Stimulated activated CD4-positive, alpha-beta T cell treated with anti-CD3 and anti-CD28 coated beads, Interleukin-1b, Interleukin-23, amount 100 ng/mL, for 4 hours (primary cell): ENCODE measurements at places on chromosomes 2 and 18.

DNA sequence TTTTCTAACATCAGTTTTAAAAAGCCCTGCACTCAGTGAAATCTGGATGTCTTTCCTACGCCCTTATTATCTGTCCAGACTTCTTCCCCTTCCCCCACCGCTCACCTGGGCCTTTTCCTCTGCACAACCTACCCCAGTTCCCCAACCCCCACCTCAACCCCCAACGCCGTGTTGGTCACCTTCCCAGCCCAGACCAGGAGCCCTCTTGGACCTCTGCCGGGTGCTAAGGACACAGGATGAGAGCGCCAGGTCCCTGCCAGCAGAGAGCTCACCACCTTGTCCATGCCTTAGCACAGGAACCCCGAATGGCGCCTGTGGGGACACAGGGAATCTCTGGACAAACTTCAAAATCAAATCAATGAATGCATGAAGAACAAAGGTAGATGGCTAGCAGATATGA is 966 bp upstream of the RBM43 start:
- DNase-seq: no peak

- DNase-seq: no peak
Measured at GRCh38 chr2:129233751-129234406, 745.6 kb upstream of the RAB6C start.

DNA sequence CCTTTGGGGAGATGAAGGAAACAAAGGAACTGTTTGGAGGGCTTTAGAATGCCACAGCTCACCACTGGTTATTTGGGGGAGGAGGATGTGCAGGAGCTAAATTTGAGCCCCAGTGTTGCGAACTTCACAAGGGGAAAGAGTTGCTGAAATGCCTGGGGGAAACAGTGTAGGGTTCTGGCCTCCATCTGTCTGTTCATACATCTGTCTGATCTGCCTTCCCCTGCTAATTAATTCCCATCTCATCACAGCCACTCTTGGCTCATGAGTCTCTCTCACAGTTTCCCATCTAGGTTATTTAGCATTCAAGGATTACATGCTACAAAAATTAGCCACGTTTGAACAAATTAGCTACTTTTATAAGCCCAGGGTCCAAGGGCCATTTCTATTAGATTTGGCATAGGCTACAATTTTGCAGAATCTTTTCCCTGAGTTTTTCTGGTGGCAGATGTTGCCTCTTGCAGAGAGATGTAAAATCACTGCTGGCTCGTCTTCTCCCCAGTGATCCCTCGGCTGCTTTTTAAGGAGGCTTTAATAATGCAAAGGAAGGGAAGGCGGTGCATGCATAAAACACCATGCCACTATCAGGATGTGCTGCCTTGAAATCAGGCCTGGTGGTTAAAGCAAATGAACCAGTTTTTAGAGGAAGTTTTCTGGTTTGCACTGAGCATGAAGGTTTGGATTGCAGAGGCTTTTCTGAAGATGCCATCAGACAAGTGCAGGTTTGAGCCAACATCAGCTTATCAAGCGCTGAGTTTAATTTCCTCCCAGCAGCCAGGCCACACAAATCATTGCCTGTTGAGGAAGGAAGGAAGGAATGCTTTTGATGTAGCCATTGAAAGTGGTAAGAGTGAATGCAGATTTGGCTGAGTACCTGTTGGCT is 35.0 kb downstream of the ADD2 start:
- no peak for DNase-seq

GRCh38 chr2:290090-290722 is 2.3 kb upstream of the ALKAL2 start:
- peak; percentile 25 for DNase-seq

DNA sequence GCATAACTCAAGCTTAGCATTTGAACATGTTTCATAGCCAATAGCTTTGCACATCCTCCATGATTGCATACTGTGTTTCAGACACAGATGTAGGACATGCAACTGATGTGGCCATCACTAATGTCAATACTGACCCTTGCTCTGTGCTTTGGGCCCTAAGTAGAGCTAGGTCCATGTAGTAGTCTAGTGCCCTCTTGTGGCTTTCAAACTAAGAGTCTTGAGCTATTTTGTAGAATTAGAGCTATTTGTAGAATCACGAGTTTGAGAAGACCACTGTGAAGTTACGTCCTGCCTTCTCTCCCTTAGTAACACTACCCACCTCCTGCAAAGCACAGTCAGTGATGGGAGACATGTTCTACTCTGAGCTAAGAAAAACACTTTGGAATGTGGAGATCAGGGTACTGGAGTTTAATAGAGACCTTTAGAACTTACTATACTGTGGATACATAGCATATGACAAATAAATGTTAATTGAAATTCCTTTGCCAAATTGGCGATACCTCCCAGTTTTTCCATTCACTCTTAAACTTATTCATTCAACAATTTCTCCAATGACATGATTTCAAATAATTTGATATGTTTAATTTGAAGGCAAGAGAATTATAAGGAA is 306.5 kb upstream of the TNP1 start:
- no peak for DNase-seq

DNA sequence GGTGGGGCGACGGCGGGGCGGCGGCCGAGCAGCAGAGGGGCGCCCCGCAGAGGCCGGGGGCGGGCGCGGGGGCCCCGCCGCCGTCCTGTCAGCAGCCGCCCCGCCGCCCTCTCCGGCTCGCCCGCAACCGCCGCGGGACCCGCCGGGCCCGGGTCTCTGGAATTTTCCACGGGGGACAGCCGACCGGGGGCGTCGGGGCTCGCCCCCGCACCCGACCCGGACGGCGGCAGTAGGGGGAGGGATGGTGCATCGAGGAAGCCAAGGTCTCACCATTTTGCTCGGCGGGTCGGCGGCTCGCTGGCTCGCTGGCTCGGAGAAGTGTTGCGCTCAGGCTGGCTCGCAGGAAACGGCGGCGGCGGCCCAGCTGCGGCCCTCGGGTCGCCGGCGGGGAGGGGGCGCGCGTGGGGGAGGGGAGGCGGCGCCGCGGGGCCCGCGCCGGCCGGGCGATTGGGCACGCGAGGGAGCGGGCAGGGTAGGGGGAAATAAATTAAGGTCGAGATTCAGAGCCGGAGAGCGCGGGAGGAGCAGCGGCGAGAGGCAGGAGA is 405 bp downstream of the PPP3R1 start:
- DNase-seq: peak; percentile 32

- DNase-seq: no peak
Measured at GRCh38 chr2:4684921-4685320, 981.5 kb downstream of the DCDC2C start.

DNA sequence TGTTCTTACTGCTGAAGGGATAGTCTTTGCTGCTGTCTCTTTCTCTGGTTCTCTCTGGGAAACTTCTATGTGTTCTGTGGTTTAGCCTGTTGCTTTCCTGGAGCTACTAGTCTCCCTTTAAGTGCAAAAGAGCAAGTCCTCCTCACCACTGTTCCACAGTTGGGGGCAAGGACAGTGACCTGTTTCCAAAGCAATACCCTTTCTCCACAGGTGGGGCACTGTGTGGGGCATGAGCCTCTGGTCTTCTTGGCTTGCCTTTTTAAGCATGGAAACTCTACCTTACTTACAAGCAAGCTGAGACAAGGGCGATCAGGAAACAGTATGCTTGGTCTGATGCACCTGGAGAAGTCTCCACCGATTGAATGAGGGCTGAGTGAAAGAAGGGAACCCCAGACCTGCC is 156.7 kb downstream of the CPS1 start:
- DNase-seq: no peak

DNA sequence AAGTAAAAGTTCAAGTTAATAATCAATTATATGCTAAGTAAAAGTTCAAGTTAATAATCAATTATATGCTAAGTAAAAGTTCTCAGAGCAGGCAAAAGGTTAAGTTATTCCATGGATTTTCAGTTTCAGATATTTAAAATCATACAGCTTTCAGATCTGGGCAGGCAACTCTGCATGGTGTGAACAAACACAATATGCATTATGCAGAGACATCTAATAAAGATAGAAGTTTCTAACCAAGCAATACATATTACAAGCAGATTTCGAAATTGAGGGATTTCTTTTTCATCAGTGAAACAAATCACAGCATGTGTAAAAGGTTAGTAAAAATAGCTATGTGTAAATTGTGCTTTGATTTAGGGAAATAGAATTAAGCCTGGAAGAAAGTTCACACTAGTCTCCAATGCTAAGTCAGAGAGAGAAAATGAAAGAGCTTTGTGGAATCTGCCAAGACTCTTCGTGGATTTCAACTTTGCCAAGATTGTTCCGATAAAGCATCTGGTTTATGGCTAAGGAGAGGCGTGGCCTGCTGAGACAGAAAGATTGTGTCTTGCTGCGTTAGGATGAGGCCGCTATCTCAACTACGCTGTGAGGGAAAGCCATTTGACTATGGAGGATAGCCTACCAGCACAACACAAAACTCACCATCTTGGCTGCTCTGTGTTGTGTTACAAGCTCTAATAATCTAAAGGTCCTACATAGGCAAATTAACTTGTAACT is 60.1 kb upstream of the SLC16A14 start:
- no peak for DNase-seq
